Mesothelial cell of epicardium (in vitro differentiated cells): ENCODE measurements at places on chromosomes 1 and 21.

GRCh38 chr1:244047621-244048255, 3.3 kb upstream of the ZBTB18 start:
- DNase-seq = no peak

DNA sequence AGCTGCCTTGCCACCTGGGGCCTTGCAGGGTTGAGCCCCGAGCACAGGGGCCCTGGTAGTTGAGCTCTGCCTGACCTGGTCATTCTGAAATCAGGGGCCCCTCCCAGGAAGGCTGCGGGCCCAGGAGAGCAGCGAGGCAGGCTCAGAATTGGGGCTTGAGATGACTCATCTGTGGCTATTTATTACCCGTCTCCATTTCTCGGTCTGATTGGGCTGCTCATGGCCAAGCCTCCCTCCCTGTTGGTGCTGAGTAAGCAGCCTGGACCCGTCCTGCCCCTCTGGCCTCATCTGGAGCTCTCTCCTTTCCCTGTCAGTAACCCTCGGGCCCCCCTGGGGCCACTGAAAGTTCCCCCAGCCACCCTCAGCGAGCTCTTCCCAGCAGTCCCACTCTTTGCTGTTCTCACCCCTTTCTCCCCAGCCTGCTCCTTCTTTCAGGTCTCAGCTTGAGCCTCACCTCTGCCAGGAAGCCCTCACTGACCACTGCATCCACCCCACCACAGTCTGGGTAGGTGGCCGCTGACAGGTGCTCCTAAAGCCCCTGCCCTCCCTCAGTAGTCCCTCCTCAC, 11.0 kb upstream of the TNFRSF8 start:
- no peak for DNase-seq

- DNase-seq = no peak
Observed at GRCh38 chr1:9180111-9180819, 51.4 kb upstream of the GPR157 start.

- no peak for DNase-seq
Observed at GRCh38 chr1:160807738-160808137, 11.8 kb downstream of the LY9 start.
